Fibroblast of upper back skin (primary cell): ENCODE measurements at places on chromosomes 3 and 15.
A peak's percentile ranks its signal among the peaks of the same experiment; 100 is the strongest.

DNA sequence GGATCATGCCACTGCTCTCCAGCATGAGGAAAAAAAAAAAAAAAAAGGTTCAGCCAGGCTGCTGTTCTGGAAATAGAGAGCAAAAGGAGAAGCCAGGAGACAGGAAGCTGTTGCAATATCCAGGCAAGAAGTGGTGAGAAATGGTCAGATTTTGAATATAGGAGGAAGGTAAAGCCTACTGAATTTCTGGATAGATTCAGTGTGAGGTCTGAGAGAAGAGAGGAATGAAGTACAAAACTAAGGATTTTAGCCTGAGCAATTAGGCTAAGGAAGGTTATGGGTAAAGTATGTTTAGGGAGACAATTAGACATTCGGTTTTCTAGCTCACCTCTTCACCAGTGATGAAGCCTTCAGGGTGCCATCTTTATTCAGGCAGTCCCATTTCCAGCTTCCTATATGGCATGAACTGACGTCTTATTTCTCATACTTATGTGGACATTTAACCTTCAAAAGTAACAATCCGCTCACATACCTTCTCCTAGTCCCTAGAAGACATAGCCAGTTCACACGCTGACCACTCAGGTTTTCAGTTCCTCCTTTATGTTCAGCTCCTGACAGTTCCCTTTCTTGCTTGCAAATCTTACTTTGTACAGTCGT is 57.2 kb downstream of the KIF9 start:
- DNase-seq: peak; percentile 83

GRCh38 chr3:12893247-12893646 is 51.9 kb upstream of the RPL32 start:
- no peak for DNase-seq

GRCh38 chr15:83992324-83993031 is 243.1 kb upstream of the GOLGA6L4 start:
- no peak for DNase-seq

GRCh38 chr3:170274641-170275040 is 52.4 kb downstream of the PRKCI start:
- no peak for DNase-seq

DNA sequence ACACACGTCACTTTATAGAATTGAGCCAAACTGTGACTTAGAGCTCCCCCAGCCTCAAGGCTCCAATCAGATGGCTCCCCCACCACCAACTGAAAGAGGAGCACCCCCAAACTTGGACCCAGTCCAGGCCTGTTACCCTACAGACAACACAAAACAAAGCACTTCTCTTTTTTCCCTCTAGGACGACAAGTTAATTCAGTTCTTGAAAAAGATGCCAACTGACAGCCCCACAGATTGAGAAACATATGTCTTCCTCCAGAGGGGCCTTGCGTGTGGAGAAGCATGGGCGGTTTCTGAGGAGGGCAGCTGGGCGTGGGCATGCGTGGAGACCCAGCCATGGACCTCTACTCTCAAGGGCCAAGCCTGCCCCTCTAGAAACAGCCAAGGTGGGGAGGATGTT is 229.5 kb downstream of the SHQ1 start:
- DNase-seq: no peak

GRCh38 chr3:55639896-55640765 is 153.0 kb upstream of the WNT5A start:
- DNase-seq: no peak

GRCh38 chr15:45640616-45641015 is 5.8 kb downstream of the SQOR start:
- peak; percentile 86 for DNase-seq

GRCh38 chr3:120428924-120429323 is 21.9 kb downstream of the FSTL1 start:
- DNase-seq: peak; percentile 78

- no peak for DNase-seq
These were observed 87.2 kb downstream of the MB21D2 start for GRCh38 chr3:192830291-192831110.

GRCh38 chr15:73582851-73583379 is 50.3 kb downstream of the NPTN start:
- DNase-seq: no peak

- DNase-seq: no peak
These were observed 2.6 kb upstream of the ACOX2 start for GRCh38 chr3:58539626-58540025.

DNA sequence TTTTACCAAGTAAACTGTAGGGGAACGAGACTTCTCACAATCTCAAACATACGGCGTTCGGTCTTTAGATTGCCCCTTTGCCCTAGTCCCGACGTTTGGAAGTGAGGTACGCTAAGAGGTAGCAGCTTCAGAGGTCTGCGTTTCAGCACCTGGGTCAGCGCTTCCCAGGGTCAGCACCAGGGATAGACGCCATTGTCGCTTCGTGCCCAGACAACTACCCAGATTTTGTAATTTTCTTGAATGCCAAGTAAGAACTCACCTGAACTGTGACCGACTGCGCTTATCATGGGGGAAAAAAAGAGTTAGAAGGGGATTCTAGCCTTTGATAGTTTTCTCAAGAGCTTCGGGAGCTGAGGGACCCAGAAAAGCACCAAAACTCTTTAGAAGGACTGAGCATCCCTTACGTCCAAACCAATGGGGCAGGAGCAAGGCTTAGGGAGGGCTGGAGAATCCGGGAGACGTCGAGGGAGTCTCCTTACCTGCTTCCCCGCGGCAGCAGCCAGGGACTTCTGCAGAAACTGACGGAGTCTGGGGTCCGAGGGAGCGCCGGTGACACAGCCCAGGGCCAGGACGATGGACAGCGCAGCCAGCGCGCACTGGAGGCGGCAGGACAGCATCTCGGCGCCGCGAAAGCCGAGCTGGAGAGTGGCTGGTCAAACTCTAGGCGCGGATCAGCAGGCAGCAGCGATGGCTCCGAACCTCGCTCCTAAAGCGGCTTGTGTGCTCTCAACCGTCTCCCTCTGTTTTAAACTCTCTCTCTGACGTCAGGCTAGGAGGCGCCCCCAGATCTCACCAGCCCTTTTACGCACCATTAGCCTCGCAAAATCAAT is at the start of gene SST:
Gene SST, minus strand, starts transcription at position 720 of the 830 bp plus-strand sequence. Its CDS starts 103 bp downstream, at position 617.
- peak; percentile 49 for DNase-seq

DNA sequence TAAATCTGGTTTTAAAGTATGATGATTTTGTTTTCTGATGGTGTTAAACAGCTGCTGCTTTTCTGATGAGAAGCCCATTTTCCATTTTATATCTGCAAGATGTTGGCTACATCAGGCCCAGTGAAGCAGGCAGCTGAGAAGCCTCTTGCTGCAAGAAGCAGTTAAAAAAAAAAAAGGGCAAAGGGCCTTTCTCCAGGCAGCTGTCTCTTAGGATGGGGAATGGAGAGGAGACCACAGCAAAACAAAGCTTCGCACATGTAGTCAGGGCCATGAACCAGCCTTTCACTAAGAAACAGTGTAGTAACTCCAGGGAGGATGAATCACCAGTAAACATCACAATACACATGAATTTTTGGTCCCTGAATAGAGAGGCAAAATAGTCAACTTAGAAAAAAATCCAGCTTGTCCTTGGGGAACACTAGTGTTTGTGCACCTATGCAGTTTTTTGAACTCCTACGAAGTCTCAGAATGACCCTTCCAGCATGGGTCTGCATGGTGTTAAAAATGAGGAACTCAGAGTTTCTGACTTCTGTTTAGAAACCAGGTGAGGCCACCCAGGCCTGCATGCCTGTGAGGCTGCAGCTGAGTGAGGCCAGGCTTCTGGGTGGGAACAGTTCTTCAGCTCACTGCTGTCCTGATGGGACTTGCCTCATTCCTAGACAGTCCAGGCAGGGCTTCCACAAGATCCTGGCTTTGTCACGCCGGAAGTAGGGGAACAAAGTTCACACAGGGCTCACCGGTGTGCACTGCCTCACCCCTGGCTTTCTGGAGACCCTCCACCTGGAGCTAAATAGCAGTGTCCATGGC is 518.7 kb downstream of the MCTP2 start:
- no peak for DNase-seq
